NT2/D1 (cell line): ENCODE measurements at places on chromosomes 12 and 14.

DNA sequence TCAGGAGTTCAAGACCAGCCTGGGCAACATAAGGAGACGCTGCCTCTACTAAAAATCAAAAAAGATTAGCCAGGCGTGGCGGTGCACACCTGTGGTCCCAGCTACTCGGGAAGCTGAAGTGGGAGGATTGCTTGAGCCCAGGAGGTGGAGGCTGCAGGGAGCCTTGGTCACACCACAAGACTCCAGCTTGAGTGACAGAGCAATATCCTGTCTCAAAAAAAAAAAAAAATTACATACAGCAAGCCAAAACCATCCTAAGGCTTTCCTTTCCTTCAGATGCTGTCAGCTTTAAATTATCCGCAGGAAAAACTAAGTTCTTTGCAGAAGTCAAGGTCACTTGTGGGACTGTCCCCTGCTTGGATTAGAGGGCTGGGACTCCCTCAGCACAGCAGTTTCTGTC lies 1.3 kb downstream of the CS start:
- DNase-seq: no peak

- DNase-seq: no peak
Measured at GRCh38 chr14:94079891-94080620, 946 bp downstream of the DDX24 start.

- DNase-seq: no peak
Measured at GRCh38 chr12:89156862-89157262, 195.4 kb downstream of the DUSP6 start.

DNA sequence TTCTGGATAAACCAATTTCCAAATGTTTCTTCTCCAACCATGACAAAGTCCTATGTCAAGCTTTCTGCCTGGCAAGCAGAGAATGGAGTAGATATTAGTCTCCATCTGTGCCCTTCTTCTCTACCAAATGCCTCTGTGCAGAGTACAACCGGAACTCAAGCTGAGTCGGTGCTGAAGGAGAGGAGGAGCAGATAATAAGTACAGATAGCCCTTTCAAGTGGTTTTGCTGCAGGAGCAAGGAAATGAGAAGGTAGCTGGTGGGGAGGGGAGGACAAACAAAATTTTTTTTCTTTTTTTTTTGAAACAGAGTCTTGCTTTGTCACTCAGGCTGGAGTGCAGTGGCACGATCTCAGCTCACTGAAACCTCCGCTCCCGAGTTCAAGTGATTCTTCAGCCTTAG lies 14.2 kb upstream of the HELB start:
- no peak for DNase-seq

GRCh38 chr14:54053386-54053745 lies 96.7 kb upstream of the BMP4 start:
- DNase-seq: no peak

DNA sequence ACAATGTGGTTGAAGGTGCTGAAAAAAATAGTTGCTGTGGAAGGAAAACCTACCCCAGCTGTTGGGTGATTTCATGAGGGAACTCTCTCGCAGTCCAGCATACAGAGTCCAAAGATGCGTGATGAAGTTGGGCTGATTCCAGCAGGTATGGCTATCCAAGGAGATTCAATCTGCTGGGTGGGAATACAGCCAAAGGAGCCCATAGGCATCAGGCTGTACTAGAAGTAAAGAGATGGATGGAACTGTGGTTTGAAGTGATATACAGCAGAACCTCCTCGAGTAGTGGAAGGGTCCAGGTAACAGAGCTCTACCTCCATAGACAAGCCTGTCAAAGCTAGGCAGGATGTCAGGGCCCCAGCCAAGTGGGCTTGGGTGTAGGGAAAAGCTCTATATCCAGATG lies 11.5 kb upstream of the TMTC2 start:
- no peak for DNase-seq

DNA sequence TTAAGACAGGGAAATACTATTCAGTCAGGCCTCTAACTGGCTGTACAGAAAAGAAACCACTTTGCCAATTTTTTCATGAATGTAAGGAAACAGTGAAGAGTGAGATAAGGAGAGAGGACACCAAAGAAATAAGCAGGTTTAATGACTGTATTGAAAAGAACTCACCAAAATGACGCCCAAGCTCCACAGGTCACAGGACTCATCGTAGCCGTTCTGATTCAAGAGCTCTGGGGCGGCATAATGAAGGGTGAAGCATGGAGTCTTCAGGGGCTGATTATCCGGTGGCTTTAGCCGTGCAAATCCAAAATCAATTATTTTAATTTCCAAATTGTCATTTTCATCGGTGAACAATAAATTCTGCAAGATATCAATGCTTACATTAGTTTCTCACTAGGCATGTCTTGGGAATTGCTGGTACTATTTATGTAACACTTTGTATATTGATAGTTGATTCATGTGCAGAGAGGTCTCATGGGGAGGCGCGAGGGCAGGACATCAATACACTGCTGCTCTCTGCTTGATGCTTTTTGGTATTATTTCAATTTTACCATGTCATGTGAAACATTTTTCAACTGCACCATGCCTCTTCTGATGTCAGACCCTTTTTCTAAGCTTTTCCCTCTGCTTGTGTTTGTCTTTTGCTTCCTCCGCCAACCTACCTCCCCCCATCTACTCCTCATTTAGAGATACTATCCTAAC lies 74.2 kb upstream of the TTC7B start:
- DNase-seq: no peak

DNA sequence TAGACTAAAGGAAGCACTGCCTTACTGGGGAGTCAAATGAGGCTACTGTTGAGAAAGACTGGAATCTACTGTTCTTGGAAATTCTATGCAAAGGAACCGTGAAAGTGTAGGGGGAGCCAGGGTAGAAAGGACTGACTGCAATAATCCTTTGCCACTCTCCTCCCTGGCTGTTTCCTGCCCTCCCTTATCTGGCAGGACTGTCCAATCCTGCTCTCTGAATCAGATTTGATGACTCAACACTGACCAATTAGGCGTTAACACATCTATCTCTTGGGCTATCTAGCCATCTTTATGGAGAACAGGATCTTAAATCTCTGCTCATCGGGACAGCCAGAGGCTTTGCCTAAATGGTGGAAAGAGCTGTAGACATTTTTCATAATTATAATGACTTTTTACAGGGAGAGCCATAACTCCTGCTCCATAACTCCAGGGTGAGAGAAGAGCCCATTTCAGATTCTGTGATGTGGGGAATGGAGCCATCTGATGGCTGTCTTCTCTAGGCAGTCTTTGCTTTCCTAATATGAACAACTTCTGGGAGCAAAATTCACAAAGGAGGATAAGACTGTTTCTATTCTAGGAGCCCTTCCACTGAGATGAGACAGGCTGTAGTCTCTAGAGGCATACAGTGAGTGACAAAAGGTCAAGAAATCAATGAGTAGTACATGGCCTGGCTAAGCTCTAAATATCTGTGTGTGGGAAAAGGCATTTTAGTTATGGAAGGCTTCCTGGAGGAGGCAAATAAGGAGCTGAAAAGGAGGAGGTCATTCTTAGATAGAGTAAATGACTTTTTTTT lies 68.9 kb upstream of the CISTR start:
- no peak for DNase-seq

- DNase-seq: no peak
Measured at GRCh38 chr14:55756078-55756477, 176.1 kb downstream of the KTN1 start.

- no peak for DNase-seq
Measured at GRCh38 chr12:122665349-122665748, 37.8 kb downstream of the HCAR2 start.

DNA sequence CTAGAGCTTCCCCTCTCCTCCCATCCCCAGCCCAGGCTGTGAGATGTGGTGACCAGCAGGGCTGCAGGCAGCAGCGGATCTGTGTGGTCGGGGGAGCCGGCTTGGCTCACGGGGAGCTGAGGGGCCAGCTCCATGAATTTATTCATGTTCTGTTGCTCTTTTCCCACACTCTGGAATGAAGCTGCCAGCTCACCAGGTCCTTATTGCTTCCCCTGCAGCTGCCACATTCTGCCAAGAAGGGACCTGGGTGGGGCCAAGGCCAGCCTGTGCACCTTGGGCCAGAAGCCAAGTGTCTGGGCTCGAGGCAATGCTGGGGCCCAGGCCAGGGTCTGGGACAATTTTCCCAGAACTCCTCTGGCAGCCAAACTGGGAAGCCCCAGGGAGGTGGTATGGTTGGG lies 2.5 kb upstream of the C1QL4 start:
- no peak for DNase-seq

GRCh38 chr12:82644896-82645295 lies 41.8 kb upstream of the TMTC2 start:
- no peak for DNase-seq

- no peak for DNase-seq
Measured at GRCh38 chr14:53528185-53528671, 375.1 kb upstream of the DDHD1 start.
